ENCODE measurements at places on chromosomes 3 and 15. TPM values are rescaled to one million over a fixed set of nuclear protein-coding genes. Genes with fewer than 3 reads are reported as not detected.

The ABCF3 gene
- 79.4 TPM for total RNA-seq

The THAP10 gene
- 5.6 TPM for total RNA-seq

The NEK11 gene
- 10.5 TPM for total RNA-seq

The LRRC31 gene
- not detected for total RNA-seq

The ST8SIA2 gene
- not detected for total RNA-seq

GRCh38 chr3:128624526-128625138 lies 26.0 kb downstream of the RPN1 start:
- no peak for DNase-seq

GRCh38 chr3:32229565-32229964 lies 8.9 kb upstream of the CMTM8 start:
- no peak for DNase-seq

DNA sequence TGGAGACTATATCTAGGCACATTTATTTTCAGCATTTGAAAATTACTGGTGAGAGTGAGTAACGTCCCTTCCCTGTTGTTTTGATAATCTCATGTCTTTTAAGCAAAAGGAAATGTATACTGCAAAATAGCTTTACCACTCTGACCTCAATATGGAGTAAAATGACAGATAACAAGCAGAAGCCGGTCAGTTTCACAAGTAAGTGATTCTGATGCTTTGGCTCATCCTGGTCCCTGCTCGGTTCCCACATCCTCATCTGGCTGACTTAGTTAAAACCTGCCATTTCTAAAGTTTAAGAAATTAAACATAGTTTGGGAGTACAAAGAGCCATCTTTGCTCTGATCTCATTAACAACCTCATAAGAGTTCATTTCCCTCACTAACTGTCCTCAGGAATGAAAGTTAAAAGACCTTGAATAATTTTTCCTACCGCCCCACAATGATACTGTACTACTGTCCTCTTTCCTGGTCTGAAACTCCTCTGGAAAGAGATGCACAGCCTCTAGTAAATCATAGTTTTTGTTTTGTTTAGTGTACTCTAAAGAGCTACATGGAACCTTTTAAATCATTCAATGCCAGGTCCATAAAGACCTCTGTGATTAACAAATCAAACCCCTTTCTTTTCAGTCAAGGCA lies 72.3 kb upstream of the ICE2 start:
- DNase-seq: no peak

DNA sequence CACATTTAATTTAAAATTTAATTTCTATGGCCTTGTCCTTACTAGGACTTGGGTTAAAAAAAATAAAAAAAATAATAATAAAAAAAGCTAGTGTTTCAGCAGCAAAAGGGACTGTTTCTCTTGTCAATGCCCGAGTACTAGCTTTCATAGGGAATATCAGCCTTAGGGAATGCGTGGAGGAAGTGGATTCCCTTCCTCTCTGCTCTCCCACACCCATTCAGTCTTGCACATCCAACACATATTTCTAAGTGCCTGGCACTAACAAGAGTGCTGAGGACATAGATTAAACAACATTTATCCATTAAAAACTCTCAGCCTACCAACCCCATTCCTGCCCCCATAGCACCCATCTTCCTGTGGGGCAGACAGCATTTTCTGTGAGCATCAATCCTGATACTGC lies 6.2 kb downstream of the ZNF385D start:
- DNase-seq: no peak

DNA sequence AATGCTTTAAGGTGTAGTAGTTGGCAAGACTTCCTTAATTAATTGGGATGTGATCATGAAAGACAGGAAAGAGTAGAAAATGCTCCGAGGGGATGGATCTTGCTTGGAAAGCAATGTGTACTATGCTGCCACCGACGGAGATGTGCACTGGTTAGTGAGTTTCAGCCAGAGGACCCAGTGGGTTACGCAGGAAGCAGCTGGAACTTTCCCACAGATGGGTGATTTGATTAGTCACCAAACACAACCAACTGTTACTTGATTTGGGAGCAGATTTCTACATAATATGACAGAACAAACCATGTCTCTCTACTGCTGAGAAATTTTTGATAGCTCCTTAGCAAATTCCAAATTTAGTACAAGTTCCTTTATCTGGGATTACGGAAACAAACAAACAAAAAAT lies 245.4 kb upstream of the MCTP2 start:
- DNase-seq: no peak

DNA sequence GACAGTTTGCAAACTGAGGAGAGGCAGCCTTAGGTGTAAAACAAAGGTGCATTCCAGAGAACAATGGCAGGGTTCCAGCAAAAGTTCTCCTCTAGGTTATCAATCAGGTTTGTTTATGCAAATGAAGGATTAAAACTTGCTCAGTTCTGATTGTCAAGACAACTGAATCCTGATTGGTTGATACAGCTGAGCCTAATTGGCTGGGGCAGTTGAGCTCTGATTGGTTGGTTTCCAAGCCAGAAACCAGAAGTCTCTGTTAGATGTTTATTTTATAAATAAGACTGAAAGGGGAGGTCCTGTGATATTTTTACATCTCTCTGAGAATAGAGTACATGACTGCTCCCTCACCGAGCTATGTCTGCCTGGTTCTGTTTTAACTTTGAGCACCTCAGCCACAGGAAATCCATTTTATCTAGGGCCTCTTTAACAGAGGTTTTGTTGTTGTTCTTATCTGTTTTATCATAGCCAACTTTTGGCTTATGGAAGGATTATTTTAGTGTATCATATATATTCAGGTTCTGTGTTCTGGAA lies 37.8 kb downstream of the PPM1L start:
- DNase-seq: no peak
